Inflammatory macrophage treated with lipopolysaccharide for 1 hour (primary cell): ENCODE measurements at places on chromosomes 4 and X.

GRCh38 chrX:132776486-132777210, 181.8 kb downstream of the HS6ST2 start:
- peak; percentile 55 for DNase-seq

DNA sequence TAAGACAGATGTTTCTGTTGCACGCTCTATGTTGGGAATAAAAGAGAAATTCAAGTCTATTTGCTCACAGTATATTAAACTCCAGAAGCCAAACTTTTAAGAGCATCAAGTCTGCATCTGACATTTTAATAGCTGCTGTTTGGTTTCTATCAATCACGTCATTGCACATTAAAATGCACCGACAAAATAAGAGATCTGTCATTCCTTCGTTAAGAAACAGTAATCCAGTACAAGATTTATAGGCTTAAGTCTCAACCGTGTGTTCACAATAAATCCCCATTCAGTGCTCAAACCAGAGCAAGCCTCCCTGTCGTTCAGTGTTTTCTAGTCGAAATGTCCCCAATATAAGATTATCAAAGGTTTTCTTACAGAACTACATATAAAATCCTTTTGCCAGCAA, 89.0 kb upstream of the BMPR1B start:
- no peak for DNase-seq

DNA sequence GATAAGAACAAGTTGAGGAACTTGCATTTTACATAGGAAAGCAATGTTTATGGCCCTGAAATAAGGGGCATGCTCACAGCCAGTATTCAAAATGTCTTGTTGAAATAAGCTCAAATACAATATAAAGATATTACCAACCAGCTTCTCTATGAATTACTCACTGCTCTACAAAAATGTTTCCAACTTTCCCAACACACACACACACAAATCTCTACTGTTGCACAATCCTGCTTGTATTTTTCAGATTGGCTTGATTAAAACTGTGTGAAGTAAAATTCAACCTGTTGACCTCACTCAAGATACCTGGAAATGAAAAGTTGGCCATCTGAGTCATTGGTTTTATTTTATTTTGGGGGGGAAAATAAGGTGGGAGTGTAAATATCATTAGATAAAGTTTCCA, 128.6 kb downstream of the CHIC2 start:
- no peak for DNase-seq

DNA sequence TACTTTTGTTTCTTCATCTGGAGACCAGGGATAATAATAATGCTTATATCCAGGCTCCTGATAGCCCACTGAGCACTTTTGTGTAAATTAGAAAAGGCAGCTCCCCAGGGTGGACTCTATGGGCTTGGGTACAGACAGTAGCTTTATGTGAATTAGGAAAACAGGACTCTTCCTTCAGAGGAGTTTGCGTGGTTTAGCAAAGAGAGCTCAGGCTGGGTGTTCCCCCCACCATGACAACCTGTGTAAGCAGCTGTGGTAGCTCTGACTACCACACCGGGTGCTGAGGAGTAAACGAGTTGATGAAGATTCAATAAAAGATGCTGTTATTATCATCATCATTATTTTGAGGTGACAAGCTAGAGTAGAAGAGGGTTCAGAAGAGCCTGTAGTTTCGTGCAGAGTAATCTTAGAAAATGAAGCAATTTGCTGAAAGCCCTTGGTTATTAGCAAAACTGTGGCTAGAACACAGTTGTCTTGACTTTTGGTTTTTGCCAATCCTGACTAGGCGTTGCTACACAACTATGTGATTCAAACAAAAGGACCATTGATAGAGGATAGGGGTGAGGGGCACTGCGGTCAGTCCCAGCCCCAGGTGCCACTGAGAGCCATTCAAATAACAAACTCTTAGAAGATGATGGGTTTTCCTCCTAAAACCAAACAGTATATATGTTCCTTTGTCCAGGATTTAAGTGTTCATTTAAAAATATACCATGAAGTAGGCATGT, 60.6 kb upstream of the LIMCH1 start:
- DNase-seq: no peak

DNA sequence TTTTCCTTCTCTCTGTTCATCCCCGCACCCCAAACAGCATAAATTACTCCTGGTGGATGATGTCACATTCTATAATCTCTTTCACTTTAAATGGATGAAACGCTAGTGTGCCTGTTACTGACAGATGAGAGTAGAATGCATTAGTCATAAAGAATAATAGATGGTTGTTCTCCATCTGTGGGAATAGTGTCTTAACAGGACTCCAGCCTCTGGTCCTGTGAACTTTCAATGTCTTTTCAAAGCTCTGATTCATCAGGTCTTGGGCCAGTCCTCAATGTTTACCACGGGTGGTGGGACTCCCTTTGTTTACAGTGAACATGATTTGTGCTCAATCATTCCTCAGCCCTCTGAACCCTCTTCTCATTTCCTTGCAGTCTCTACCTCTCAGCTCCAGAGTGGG, 182.6 kb downstream of the GABRB1 start:
- no peak for DNase-seq

DNA sequence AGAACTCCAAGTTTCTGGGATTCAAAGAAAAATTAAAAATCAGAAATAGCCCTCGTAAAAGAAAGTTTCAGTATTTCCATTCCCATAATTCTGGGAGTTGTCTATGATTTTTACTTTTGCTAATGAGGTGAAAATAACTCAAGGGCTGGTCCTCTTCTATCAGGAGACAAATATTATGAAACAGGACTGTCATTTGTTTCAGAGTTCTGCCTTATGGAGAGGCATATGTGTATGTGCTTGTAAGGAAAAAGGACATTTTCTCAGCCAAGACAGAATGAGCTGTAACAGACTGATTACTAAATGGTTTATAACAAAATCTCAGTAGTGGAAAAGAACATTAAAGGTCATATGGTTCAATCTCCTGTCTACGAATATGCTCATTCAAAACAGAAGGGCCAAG, 59.0 kb upstream of the TAB3 start:
- DNase-seq: no peak

DNA sequence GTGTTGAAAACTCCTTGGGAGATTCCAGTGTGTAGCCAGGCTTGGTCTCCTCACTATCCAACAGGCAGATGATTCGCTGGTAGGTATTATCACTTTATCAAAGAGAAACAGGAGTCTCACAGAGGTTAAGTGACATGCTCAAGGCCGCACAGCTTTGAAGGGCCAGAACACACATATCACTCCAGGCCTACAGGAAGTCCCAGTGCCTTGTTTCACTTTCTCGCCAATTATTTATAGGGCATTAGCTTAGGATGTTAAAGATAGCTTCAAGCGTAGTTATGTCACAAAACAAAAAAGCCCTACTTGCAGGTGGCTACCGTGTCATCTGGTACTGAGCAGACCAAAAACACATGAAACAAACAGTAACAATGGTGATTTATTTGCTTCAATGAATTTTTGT, 13.2 kb downstream of the ATP8A1 start:
- no peak for DNase-seq

DNA sequence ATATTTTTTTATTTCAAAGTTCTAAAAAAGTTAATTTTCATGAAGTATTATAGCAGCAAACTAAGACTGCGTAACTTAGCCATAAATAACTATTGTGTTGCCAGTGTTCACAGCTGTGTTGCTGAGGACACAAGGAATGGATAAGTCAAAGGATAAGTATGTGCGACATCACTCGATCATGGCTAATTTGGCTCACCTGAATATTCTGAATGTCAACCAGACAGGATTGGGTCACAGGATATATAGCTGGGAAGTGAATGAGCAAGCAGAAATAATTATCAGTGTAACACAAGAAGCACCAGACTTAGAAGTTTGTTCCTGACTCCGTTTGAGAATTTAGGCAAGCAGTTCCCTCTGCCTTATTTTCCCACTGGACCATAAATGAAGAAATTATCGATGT, 33.9 kb downstream of the PRDM8 start:
- no peak for DNase-seq
